ENCODE measurements at places on chromosomes 5 and 9.

GRCh38 chr9:33082128-33082527, 5.7 kb upstream of the SMU1 start:
- H3K4me1 ChIP-seq, result peaks cover 42% of the 10 kb centered on the region
- peak overlapping the region; percentile 67 for H3K4me3 ChIP-seq
- H3K36me3 ChIP-seq, result peaks cover 2% of the 10 kb centered on the region
- H3K27me3 ChIP-seq, result peaks cover 4% of the 10 kb centered on the region

DNA sequence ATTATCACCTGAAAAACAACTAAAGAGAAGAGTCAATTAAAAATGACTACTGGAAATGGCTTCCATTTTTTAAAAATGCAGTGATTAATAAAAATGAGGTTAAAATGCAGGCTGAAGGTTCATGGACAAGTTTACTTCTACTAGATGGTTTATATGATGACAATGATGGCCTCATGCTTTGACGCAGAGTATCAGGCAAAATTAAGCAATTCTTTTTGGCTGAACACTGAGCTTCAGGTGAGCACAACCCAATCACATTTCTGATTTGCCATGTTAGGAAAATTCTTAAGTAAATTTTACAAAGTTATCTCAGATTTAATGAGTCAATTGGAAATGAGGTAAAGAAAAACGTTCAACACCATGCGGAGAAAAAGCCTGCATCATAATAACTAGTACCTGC, 22.3 kb downstream of the DMGDH start:
- H3K4me3 ChIP-seq, result no peak overlapping the region
- no peak for DNase-seq
- H3K36me3 ChIP-seq, result no peaks in the 10 kb centered on the region

DNA sequence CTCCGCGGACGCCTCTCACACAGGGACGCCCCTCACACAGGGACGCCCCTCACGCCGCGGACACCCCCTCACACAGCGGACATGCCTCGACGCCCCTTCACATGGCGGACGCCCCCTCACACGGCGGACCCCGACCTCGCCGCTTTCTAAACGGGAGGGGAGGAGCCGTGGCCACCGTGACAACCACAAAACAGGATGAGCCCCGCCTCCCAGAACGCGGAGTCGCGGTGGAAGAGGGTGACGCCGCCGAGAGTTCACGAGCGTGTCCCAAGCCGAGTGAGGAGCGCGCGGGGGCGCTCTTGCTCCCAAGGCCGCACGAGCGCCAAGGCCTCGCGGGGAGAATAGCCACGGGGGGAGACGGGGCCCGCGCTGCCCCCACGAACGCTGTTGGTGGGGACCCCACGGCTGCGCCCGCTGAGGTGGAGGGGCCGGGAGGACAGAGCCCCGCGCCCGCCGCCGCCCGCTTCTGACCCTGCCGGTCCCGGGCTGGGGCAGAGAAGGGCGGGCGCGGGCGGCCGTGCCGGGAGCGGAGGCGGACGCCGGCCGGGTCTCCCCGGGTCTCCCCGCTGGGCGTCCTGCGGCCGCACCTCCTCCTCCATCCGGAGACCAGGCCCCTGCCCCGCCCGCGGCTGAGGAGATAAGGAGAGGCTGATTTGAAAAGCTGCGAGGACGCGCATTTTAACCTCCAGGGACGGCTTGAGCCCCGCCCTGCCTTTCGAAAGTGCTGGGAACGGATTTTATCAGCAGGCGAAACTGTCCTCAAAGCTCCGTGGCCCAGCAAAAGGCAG, 3.9 kb upstream of the NKD2 start:
- no peaks in the 10 kb centered on the region for H3K36me3 ChIP-seq
- H3K4me1 ChIP-seq, result peaks cover 5% of the 10 kb centered on the region
- H3K27ac ChIP-seq, result no peak overlapping the region
- H3K27me3 ChIP-seq, result peaks cover 41% of the 10 kb centered on the region
- H3K4me3 ChIP-seq, result peak overlapping the region; percentile 57
- peak; percentile 42 for DNase-seq

- H3K27ac ChIP-seq, result no peak overlapping the region
- H3K27me3 ChIP-seq, result peaks cover 20% of the 10 kb centered on the region
- H3K4me1 ChIP-seq, result peaks cover 8% of the 10 kb centered on the region
- DNase-seq, result no peak
- H3K36me3 ChIP-seq, result no peaks in the 10 kb centered on the region
- no peak overlapping the region for H3K4me3 ChIP-seq
These were observed 11.8 kb upstream of the CRHBP start for GRCh38 chr5:76941000-76941399.

DNA sequence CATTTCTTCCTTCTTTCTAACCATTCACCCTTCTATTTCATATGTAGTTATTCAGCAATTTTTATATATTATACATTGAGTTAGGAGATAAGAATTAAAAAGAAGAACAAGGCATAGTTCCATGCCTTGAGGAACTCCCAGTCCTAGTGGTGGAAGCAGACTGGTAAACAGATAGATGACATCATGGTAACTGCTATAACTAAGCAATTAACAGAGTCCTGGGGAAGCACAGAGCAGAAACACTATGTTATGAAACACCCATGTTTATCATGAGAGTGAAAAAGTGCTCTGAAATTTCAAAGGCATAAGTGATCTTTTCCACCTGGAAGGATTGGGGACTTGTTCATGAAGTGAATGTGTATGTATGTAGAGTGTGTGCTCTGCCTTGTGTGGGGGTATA, 14.6 kb downstream of the PAPPA start:
- peaks cover 2% of the 10 kb centered on the region for H3K27me3 ChIP-seq
- no peaks in the 10 kb centered on the region for H3K4me1 ChIP-seq
- no peak overlapping the region for H3K27ac ChIP-seq
- no peak for DNase-seq
- no peak overlapping the region for H3K4me3 ChIP-seq

- H3K27me3 ChIP-seq, result peaks cover 2% of the 10 kb centered on the region
- no peaks in the 10 kb centered on the region for H3K36me3 ChIP-seq
- DNase-seq, result no peak
- no peak overlapping the region for H3K27ac ChIP-seq
- no peaks in the 10 kb centered on the region for H3K4me1 ChIP-seq
- no peak overlapping the region for H3K4me3 ChIP-seq
These were observed 478.0 kb upstream of the ACTBL2 start for GRCh38 chr5:57960569-57960968.

- no peaks in the 10 kb centered on the region for H3K36me3 ChIP-seq
- DNase-seq, result no peak
- no peaks in the 10 kb centered on the region for H3K4me1 ChIP-seq
- H3K27me3 ChIP-seq, result peaks cover 1% of the 10 kb centered on the region
- no peak overlapping the region for H3K4me3 ChIP-seq
These were observed 34.0 kb downstream of the CCNJL start for GRCh38 chr5:160278343-160278742.

DNA sequence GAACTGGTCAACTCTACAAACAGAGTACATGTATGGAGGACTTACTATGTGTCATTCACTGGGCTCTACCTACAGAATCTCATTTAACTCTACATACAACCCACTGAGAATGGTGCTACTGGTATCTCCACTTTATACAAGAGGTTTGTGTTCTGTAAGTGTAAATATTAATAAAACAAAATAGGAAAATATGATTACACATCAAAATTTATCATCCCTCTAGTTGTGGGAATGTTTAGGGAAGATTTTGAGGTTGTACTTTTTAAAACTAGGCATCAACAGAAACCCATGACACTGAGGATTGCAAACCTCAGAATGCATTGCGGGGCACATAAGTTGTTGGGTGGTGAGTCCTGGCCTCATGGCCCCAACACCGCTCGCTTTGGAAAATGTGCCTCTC, 11.7 kb downstream of the SH3RF2 start:
- peaks cover 43% of the 10 kb centered on the region for H3K27me3 ChIP-seq
- DNase-seq, result no peak
- no peaks in the 10 kb centered on the region for H3K36me3 ChIP-seq
- no peak overlapping the region for H3K4me3 ChIP-seq
- peaks cover 32% of the 10 kb centered on the region for H3K4me1 ChIP-seq
- H3K27ac ChIP-seq, result no peak overlapping the region

DNA sequence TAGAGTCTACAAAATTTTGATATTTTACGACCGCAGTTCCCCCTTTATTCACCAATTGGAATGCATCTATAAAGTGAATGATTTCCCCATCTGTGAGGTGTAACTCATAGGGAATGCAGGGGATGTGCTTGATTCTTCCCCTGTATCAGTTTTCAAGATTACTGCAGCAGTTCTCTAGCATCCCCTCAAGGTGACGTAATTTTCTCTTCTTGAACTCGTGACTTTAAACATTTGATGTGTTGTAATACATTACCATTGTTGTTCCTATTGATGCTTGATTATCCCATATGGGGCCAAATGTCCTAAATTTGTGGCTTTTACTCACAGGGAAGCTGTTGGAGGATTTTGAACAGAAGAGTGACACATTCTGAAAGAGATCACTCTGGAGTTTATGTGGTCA, 240.2 kb downstream of the CD180 start:
- H3K27ac ChIP-seq, result no peak overlapping the region
- no peaks in the 10 kb centered on the region for H3K27me3 ChIP-seq
- H3K4me1 ChIP-seq, result peaks cover 20% of the 10 kb centered on the region
- H3K36me3 ChIP-seq, result peaks cover 14% of the 10 kb centered on the region
- H3K4me3 ChIP-seq, result no peak overlapping the region
- no peak for DNase-seq

- H3K36me3 ChIP-seq, result peaks cover 61% of the 10 kb centered on the region
- DNase-seq, result no peak
- no peaks in the 10 kb centered on the region for H3K27me3 ChIP-seq
These were observed 53.9 kb upstream of the POMT1 start for GRCh38 chr9:131448818-131449217.

GRCh38 chr5:150540615-150541396, 32.9 kb downstream of the NDST1 start:
- no peaks in the 10 kb centered on the region for H3K27me3 ChIP-seq
- H3K36me3 ChIP-seq, result no peaks in the 10 kb centered on the region
- no peak overlapping the region for H3K4me3 ChIP-seq

GRCh38 chr9:79877943-79878602, 306.3 kb downstream of the TLE4 start:
- DNase-seq, result no peak
- H3K4me1 ChIP-seq, result peaks cover 18% of the 10 kb centered on the region
- H3K4me3 ChIP-seq, result no peak overlapping the region
- H3K36me3 ChIP-seq, result no peaks in the 10 kb centered on the region

DNA sequence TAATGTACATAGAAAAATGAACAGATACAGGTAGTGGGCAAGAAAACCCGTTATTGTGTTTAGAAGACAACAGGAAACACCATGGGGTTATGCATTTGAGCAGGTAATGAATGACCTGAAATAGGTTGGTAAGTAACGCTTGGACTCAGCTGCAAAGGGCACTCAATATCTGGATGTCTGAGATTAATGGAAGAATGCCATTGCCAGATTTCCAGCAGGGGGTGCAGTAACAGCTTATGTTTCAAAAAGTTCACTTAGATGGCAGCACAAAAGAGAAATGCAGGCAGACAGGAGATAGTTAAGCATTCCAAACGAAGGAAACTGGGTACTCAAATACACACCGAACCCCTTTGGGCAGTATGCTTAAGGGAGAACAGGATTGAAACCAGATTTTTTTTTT, 285.5 kb upstream of the VLDLR start:
- no peak overlapping the region for H3K27ac ChIP-seq
- DNase-seq, result no peak
- no peaks in the 10 kb centered on the region for H3K27me3 ChIP-seq

DNA sequence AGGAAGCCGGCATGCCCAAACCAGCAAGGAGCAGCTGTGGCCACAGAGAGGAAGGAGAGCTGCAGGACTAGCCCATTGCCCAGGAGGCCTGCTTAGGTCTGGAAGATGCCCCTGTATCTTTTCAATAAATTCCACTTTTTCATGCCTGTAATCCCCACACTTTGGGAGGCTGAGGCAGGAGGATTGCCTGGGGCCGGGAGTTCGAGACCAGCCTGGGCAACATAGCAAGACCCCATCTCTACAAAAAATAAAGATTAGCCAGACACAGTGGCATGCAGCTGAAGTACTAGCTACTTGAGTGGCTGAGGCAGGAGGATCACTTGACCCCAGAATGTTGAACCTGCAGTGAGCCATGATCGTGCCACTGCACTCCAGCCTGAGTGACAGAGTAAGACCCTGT, 5.3 kb upstream of the TSC1 start:
- no peak overlapping the region for H3K4me3 ChIP-seq
- no peaks in the 10 kb centered on the region for H3K36me3 ChIP-seq
- DNase-seq, result no peak
- H3K27me3 ChIP-seq, result peaks cover 3% of the 10 kb centered on the region

- peaks cover 2% of the 10 kb centered on the region for H3K36me3 ChIP-seq
- no peak for DNase-seq
- H3K4me1 ChIP-seq, result no peaks in the 10 kb centered on the region
- H3K27ac ChIP-seq, result no peak overlapping the region
These were observed 29.1 kb upstream of the SLC6A3 start for GRCh38 chr5:1474183-1474839.

GRCh38 chr9:73023025-73023541, 70.2 kb upstream of the ALDH1A1 start:
- H3K36me3 ChIP-seq, result no peaks in the 10 kb centered on the region
- peaks cover 11% of the 10 kb centered on the region for H3K27me3 ChIP-seq
- DNase-seq, result no peak
- no peak overlapping the region for H3K27ac ChIP-seq
- H3K4me3 ChIP-seq, result no peak overlapping the region
- H3K4me1 ChIP-seq, result peaks cover 10% of the 10 kb centered on the region

- H3K4me1 ChIP-seq, result no peaks in the 10 kb centered on the region
- DNase-seq, result no peak
- H3K4me3 ChIP-seq, result no peak overlapping the region
- no peak overlapping the region for H3K27ac ChIP-seq
These were observed 133.7 kb upstream of the PPP1R26 start for GRCh38 chr9:135345775-135346433.

- H3K4me1 ChIP-seq, result no peaks in the 10 kb centered on the region
- DNase-seq, result no peak
- no peak overlapping the region for H3K27ac ChIP-seq
- H3K4me3 ChIP-seq, result no peak overlapping the region
- peaks cover 1% of the 10 kb centered on the region for H3K27me3 ChIP-seq
These were observed 92.5 kb downstream of the NPR3 start for GRCh38 chr5:32803656-32804055.
